SW480 (cell line): ENCODE measurements at places on chromosomes 1 and 21.

DNA sequence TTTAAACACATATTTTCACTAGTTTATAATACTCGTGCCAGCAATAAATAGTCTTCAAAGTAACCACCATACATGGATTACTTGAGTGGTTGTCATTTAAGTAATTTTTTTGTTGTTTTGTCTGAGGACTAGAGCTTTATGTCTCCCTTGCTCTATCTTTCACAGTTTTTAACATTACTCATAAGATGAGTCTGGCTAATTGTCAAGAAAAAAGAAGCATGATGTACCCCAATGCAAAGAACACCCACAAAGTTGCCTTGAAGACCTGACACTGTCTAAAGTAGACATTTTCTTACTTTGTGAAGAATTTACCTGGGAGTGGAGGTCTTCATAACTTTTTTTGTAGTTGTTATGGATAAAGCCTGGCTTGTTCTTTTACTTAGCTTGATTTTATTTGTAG is 210.4 kb upstream of the BRINP3 start:
- no peak for DNase-seq

DNA sequence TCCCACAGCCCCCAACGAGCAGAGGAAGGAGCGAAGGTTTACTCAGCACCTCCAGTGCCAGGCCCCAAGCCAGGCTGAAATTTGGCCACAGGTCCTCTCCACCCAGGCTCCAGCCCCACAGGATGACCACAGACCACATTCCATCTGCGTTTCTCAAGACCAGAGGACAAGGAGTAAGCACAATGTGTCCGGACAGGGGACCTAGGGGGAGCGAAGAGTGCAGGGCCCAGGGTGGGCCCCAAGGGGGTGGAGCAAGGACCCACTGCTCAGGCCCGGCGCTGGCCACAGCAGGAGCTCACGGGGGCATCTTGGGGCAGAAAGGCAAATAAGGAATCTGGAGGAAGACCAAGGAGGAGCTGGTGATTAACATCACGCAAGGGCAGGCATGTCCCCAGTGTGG is 100.5 kb downstream of the NPHP4 start:
- no peak for DNase-seq

GRCh38 chr1:62337706-62338631 is 18.7 kb upstream of the KANK4 start:
- no peak for DNase-seq

DNA sequence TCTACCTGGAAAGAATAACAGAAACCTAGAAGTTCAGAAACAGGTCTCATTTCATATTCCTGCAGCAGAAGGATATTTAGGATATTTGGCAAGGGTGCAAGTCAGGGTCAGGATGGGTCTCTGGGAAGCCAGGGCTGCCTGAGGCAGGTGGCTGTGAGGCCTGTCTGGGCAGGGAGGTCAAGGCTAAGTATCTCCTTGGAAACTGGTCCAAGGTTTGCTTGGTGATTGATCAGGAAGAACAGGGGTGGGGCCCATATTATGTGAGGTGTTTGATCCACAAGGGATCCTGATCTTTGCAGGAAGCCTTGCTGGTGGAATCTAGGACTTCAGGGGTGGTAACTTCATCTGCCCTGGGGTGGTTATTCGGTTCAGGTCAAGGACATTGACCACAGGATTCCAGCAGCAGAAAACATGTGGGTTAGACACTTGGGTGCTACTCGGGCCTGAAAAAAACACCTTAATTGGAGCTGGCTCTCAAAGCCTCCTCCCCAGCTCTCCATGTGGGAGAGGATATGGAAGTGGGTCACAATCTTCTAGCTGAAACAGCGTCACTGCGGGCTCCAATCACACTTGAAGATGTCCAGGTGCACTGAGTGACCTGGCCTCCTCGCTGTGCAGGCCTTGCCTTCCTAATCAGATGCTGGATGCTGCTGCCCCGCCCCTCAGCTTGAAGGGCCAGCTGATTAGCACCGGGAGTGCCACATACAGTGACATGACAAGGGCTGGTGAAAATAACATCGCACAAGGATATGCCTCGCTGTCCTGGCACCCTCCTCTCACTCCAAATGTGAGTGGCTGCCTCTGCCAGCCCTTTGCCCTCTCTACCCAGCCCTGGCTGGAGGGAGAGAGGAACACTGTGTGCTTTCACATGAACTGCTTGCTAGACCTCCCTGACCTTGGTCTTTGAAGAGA is 8.7 kb downstream of the CTNNBIP1 start:
- DNase-seq: no peak

DNA sequence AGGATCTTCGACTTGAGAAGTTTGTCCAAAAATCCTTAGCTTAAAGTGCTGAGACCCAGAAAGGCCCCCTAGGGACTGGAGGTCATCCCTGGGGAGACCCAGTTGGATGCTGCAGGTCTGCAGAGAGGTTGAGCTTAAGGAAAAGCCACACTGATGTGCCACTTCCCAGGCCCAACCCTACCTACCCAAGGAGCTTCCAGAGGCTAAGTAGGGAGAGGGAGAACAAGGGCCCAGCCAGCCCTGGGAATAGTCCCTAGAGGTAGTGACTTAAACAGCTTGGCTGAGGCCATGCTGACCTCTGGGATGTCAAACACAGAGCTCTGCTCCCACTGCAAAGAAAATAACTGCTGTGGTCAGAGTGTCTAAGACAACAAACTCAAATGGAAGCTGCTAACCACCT is 693.7 kb downstream of the MATN1 start:
- DNase-seq: no peak

DNA sequence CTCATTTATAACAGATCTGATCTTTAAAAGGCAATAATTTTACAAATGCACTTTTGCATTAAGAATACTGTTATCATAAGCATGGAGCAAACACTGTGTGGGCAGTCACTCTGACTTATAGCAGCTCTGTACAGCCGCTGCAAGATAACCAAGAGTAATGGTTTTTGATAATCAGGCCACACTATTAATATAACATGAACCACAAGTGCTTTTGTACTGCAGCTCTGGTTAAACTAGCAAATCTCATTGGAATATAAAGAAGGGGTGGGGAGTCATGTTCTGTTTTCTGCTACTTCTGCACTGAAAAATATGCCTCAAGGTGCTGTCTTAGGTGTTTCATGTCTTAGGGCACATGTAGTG is 357.4 kb downstream of the LMO4 start:
- no peak for DNase-seq

GRCh38 chr1:240404286-240404685 is 207.7 kb downstream of the GREM2 start:
- no peak for DNase-seq

- no peak for DNase-seq
Measured at GRCh38 chr1:219927956-219928790, at the start of gene SLC30A10. SLC30A10 (minus strand) TSS chr1:219928557; CDS start chr1:219928440, 117 bp downstream.

GRCh38 chr1:163442895-163443294 is 121.1 kb downstream of the NUF2 start:
- DNase-seq: no peak

DNA sequence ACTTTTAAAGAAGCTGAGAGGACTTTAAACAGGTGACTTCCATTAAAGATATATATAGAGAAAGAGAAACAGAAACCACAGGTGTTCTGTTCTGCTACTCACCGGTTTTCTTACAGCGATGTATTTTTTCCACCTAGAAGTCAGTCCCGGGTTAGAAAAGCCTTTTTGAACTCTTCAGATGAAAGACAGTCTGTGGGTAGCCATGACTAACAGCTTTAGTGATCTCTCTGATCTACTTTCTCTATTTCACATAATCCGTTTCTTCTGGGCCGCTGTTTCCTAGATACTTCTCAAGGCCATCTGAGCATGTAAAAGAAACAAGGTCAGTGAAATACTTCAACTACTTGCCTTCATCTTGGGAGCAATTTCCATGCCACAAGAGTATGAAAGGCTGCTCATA is 25.1 kb downstream of the WDR64 start:
- DNase-seq: no peak

DNA sequence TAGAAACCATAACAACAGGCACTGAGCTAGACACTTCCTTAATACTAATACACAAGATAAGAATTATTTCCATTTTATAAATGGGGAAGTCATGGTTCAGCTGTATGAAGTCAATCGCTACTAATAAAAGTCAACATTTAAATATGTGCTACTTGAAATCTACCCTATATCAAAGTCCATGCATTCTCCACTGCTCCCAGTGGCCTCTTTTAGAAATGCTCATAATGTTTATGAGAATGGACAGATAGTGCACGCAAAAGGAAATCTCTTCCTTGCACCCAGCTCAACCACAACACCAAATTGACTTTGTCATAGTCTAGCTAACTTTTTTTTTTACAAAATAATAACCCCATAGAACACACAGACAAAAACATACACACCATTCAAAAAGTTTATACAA is 281.7 kb upstream of the CXADR start:
- peak; percentile 5 for DNase-seq

- no peak for DNase-seq
Measured at GRCh38 chr1:48080331-48081255, 83.4 kb upstream of the TRABD2B start.

GRCh38 chr1:181159451-181160140 is 71.1 kb downstream of the IER5 start:
- peak; percentile 66 for DNase-seq

DNA sequence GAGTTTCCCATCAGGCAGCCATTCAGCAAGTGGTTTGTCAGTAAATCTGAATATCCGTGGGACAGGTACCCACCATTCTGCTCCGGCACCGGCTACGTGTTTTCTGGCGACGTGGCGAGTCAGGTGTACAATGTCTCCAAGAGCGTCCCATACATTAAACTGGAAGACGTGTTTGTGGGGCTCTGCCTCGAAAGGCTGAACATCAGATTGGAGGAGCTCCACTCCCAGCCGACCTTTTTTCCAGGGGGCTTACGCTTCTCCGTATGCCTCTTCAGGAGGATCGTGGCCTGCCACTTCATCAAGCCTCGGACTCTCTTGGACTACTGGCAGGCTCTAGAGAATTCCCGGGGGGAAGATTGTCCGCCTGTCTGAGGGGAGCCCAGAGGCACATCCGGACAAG is 48.4 kb downstream of the B3GALT5 start:
- DNase-seq: no peak

DNA sequence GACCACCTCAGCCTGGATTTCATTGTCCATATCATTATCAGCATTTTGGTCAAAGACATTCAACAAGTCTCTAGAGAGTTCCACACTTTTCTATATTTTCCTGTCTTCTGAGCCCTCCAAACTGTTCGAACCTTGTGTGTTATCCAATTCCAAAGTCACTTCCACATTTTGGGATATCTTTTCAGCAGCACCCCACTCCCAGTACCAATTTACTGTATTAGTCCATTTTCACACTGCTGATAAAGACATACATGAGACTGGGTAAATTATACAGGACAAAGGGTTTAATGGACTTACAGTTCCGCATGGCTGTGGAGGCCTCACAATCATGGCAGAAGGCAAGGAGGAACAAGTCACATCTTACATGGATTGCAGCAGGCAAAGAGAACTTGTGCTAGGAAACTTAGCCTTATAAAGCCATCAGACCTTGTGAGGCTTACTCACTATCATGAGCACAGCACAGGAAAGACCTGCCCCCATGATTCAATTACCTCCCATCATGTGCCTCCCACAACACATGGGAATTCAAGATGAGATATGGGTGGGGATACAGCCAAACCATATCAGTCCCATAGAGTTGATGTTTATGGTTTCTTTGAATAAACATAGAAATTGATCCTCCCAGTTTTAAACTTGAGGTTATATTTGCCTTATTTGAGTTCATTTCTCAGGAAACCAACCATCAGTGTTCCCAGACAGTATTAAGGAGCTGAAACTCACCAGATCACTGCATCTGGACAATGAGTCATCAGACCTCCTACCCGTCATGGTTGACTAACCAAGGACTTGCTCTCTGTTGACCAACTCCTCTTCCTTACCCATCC is 322.7 kb upstream of the DUSP10 start:
- no peak for DNase-seq

- no peak for DNase-seq
Measured at GRCh38 chr1:244092293-244092963, 41.3 kb downstream of the ZBTB18 start.

GRCh38 chr1:113943028-113943811 is 14.1 kb downstream of the HIPK1 start:
- DNase-seq: no peak

DNA sequence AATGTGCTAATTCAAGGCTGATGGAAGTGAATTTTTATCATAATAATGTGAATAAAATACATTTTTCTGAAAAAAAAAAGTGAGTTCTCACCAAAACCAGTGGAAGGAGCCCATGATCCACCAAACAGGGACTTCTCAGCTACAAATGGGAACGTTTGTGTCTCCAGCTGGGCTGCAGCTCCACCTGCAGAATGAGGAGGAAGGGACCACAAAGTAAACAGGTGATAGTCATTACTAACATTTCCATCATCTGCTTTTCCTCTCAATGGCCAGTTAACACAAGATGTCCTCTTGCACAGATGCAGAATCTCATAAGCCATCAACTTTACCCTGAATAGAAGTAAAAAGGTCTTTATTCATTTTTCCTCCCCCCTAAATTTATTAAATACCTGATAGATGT is 246.2 kb downstream of the MRPL39 start:
- DNase-seq: no peak

DNA sequence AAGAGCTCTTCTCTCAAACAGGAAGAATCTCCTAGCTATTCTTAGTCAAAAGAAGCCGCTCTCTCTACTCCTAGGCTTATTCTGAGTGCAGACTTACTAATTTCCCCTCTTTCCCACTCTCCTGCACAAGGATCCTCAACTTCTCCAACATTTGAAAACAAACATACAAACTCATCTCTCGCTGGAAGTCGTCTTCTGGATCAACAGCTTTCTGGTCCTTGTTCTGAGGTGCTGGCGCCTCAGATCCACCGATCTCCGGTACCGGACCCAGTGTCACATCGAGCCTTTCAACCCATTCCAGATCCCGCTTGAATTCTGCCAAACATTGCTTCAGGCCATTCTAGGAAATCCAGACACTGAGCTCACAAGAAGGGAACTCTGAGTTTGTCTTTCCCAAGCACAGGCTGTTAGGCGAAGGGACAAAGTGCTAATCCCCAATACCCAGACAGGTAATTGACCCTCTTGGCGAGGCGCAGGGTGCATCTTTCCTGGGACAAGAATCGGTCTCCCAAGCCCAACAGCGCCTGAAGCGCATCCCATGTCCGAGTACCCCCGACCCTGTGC is 696 bp downstream of the EBNA1BP2 start:
- DNase-seq: no peak

DNA sequence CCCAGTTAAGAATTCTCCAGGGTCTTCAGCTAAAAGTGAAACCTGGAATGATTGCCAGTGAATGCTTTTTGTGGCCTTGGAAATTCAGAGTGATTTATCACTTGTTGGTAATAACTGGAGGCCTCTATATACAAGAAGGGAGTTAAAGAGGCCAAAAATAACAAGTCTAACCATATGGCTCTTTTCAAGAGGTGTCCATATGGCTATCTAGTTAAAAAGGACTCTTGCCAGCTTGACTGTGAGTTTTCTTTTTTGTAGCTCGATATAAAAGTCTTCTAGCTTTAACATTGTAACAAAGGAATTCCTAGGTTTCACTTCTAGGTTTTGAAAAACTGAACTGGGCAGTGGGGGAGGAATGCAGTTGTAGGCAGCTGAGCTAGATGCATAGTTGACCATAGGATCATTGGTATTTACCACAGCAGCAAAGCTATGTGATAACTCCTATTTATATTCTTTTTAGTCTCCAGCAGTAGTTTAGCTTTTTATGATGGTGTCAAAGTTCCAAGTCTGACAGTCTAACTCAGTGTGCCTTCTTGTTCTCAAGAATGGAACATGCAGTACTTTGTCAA is 44.4 kb downstream of the CACHD1 start:
- no peak for DNase-seq
